ENCODE measurements at places on chromosomes 3 and 15.

- peak; percentile 79 for DNase-seq
Measured at GRCh38 chr15:50685976-50686468, 575 bp downstream of the TRPM7 start.

DNA sequence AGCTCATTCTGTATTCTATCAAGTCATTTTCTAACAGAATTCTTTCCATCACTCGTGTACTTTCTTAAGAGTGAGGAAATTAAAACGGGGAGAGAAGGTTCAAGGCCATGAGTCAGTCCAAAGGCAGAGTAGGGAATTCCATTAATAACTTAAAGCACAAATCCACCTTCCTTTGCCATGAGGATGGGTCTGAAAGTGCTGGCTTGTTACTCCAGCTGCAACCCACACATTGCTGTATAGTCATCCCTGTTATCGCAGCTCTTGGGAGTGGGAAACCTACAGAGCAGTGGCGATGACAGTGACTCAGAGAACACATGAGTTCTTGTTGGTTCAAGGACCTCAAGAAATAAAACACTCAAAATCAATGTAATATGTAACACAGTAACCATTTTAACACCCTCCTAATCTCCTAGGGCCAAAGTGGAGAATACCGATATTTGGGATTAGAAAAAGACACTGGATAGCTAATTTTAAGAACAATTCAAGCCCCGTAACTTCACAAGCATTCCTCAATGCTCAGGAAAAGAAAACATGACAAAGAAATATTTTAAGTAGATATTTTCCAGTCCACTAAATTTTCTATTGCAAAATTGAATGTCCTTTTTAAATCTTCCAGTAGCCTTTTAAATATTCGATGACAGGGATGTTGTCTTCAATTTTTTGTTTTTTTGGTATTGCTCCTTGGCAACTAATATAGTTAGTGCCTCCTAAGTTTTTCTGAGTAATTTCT, 179.9 kb upstream of the THBS1 start:
- no peak for DNase-seq

DNA sequence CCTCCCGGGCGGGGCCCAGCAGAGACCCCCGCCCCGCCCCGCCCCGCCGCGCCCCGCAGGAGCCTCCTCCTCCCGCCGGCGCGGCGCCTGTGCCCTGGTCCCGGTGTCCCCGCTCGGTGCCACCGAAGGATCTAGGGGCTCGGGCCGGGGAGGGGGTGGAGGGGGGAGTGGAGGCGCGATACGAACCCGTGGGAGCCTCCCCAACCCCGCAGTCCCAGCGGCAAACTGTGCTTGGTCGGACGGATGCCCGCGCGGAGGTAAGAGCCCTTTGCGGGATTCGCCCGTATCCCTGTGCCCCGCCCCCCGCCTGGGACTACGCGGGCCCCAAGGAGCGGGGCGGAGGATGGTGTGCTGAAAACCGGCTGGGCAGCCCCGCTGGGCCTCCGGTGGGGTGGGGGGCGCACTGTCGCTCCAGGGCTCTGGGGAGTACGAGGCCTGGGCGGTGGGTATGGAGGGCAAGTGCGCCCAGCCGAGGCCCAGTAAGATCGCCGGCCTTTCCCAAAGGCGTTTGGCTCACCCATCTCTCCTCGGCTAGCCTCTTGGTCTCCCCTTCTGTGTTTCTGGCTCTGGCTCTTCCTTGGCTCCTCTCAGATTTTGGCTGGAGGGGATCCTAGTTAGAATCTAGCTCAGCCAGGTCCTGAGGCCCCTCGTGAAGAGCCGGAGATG, 65.6 kb upstream of the POLG start:
- DNase-seq, result no peak

- DNase-seq, result no peak
Measured at GRCh38 chr3:114332342-114333179, 38.7 kb downstream of the TIGIT start.

DNA sequence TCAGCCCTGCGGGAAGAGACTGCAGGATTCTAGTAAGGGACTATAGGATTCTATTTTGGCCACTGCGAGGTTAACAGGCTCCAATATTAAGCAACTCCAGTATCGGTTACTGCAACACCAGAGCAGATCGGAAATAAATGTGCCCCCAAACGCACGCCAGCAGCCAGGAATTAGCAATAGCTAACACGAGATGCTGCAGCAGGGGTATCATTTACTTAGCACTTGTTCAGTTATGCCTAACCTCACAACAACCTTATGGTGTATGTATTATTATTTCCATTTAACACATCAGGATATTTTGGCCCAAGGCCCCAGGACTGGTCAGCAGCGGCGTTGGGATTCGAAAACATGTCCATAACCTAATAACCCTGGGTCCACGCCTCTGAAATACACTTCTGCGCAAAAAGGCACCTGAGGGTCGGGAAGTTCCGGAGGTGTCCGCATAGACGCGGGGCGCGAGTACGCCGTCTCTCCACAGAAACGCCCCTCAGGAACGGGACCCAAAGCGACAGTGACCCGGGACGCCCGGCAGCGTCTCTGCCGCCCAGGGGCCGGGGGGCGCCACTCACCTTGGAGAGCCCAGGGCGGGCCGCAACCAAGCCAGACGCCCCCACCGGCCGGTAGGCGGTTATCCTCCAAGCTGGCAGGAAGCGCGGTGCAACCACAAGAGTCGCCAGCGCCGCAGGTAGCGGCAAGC, 681 bp downstream of the PIK3CB start:
- DNase-seq, result peak; percentile 70

- DNase-seq, result no peak
Measured at GRCh38 chr3:100399341-100400071, 1.4 kb downstream of the TOMM70 start.

DNA sequence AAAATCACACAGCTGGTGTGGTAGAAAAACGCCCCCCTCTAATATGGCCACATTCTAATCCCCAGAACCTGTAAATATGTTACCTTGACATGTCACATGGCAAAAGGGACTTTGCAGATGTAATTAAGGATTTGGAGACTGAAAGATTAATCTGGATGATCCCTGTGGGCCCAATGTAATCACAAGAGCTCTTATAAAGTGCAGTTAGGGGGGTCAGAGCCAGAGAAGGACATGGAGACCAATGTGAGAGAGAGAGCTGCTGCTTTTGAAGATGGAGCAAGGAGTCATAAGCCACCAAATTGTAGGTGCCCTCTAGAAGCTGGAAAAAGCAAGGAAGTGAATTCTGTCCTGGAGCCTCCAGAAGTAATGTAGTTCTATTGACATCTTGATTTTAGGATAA, 152.6 kb downstream of the PEX5L start:
- DNase-seq, result no peak

DNA sequence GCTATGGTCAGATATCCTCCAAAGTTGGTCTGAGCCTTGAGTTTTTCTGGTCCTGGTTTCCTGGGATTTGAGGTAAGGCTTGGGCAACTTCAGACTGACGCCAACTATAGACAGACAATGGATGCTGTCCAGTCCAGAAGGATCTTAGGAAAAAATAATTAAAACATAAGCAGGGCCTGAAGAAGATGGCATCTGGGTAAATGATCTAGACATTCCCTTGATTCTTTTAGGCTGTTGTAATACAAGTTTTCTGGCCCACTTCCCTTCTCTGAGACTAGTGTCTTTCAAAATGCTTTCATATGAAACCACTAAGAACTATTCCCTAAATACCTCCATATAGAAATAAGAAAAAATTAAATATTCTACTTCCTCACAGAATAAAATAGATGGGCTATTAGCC, 47.7 kb upstream of the PLXND1 start:
- no peak for DNase-seq

- no peak for DNase-seq
Measured at GRCh38 chr3:13479332-13479581, 849 bp upstream of the HDAC11 start.

DNA sequence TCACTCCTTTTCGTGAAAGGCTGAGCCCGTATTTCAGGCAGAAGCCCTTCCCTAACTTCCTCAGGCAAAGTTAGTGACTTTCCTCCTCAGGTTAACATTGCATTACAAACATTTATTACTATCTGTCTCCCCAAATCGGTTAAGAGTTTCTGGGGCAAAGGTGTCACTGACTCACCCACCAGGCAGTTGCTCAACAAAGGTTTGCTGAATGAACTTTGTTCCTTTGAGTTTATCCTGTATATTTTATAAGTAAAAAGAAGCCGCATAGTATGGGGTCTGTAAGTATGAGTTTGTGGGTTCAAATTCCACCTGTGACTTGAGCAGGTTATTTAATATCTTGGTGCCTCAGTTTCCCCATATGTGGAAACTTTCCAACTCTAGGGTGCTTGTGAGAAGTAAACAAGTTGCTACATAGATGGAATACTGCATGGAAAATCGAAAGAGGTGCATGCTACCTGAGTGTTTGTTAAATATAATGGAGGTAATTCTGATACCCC, 177.7 kb downstream of the THRB start:
- DNase-seq, result no peak

DNA sequence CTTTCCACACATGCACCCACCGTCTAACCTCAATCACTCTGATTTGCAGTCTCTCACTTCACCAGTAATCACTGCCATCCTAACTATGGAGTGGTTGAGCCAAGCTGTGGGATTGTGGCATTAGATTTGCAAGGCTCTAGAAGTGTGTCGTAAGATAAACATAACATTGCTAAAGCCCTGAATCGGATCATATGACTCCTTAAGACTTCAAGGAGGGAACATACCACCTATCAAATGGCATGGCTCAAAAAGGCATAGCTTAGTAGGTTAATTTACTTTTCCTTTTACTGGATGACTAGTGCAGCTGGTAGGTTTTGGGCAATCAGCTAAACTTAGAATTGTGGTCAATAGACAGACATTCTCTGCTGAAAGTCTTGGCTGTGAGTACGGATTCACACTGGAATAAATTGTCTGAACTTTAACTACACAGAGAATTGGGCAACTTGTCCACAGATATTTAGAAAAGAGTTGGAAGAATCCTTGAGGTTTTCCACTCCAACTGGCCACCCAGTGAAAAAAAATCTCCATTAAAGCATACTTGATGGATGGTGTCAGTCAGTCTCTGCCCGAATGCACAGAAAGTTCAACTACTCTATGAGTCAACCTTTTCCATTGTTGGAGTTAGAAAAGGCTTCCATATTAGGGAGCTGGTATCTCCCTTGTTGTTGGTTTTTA, 476.7 kb upstream of the CBLB start:
- no peak for DNase-seq

DNA sequence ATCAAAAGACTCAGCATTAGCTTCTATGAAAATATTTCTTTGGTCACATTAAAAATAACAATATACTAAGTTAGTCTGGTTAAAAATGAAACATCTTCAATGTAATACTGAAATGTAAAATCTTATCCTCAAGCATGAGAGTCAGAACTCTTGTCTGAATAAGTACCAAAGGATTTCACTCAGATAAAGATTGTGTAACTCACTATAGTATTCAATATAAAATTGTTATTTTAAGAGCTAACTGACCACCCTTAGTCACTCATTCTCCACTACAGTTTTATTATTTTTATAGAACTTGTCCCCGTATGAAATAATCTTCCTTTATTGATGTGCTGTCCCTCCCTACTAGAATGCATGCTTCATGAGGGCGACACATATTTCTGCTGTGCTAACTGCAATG, 426.3 kb downstream of the MECOM start:
- no peak for DNase-seq

- DNase-seq, result peak; percentile 14
Measured at GRCh38 chr3:88113311-88114162, 36.2 kb upstream of the C3orf38 start.

DNA sequence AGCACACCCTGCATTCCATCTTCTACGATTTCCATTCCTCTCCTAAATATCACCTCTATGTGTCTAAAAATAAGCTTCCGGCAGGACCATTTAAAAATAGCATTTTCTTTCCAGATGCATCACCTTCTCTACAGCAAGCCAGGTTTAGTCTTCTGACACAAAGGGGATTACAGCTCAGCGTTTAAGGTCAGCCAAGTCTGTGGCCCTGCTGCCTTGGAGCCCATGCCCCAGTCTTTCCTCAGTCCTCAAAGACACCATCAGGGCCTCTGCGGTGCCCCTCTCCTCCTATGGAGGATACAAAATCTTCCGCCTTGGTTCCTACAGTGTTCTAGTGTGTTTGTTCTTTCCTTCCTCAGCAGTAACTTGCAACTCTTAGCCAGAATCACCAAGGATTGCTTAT, 3.8 kb downstream of the SELENOS start:
- DNase-seq, result no peak

DNA sequence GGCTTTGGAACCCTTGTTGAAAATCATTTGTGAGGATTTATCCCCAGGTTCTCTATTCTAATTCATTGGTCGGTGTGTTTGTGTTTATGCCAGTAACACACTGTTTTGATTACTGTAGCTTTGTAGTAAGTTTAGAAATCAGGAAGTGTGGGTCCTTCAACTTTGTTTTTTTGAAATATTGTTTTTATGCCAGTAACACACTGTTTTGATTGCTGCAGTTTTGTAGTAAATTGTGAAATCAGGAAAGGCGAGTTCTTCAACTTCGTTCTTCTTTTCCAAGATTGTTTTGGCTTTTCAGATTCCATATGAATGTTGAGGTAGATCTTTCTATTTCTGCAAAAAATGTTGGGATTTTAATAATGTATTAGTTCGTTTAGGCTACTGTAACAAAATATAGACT, 314.6 kb downstream of the RPLP1 start:
- DNase-seq, result no peak

- no peak for DNase-seq
Measured at GRCh38 chr15:83732196-83732595, 78.3 kb downstream of the ADAMTSL3 start.

DNA sequence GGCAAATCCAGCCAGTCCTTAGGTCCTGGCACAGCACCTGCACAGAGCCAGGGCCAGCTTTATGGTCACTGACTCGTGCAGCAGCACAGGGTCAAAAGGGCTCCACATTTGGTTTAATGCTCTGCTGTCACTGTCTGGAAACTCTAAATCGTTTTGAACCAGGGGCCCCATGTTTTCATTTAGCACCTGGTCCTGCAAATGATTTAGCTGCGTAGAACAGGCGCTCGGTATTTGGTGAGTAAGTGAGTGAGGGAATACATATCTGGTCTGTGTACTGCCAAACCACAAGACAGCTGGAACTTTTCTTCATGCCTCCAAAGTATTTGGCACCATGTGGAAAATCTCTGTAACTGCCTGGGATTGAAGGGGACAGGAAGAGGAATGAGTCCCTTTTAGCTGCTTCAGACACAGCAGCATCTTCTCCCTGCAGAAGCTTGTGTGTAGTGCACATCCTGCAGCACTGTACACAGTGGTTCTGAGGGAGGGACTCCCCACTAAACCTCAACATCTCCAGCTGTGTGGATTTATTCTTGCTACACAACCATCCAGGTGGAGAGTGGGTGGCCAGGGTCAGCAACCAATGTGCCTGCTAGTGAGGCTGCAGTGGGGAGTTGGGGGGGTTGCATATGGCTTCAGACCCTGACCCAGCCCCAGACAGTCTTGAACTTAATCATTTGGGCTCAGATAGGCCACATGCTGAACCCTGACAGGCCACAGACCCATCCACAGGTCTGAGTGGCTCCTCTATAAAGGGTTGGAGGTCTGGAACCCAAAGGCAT, 1.1 kb downstream of the SH2D7 start:
- no peak for DNase-seq

DNA sequence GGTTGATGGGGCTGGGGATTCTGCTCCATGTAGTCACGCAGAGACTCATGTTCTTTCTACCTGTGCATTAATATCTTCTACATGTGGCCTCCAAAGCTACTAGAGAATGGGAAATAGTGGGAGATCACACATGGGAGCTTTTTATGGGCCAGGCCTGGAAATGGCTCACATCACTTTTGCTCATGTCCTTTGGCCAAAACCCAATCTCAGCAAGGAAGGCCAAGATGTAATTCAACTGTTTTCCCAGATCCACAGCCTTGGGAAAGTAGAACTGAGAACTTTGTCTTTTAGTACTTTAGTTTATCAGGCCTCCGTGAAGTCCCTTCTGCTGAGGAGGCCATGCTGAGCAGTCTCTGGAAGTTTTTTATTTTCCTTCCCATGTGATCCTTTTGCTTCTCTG, 73.2 kb upstream of the SLC4A7 start:
- DNase-seq, result no peak

- no peak for DNase-seq
Measured at GRCh38 chr3:156751461-156752025, 74.6 kb upstream of the LEKR1 start.
